GM06990 (cell line): ENCODE measurements at places on chromosomes 4 and X.

DNA sequence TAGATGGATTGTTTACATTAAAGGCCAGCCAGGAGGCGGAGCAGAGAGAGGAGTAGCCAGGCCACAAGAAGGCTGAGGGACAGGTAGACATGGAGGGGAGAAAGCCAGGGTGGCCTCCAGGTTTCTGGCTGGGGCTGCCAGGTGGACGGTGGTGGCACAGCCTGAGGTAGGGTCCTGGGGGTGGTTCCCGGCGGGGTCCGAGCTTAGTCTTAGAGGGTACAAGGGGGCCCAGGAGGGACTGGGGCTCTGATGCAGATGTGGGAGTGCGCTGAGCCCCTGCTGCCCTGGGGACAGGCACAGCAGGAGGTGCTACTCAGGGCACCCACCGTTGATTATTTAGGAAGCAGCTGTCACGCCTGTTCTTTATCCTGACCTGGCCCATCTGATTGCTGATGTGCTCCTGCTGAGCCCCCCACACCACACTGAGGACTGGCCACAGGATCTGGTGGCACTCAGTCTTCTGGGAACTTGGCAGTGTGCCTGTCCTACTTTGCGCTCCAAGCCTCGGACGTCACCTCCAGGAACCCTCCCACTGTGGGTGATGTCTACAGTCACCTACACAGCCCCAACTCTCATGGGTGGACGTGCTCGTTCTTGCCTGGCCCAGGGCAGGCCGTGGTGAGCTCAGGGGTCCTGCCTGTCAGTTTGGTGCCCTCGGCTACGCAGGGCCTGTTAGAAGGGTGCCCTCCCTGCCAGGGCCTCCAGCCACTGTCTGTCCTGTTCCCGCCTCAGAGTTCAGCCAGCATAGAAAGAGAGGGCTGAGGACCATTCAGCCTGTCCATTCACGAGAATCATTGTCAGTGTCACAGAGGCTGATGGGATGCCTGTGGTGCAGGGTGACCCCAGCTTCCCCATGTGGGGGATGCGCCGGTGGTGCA is 12.0 kb downstream of the WFS1 start:
- no peak for DNase-seq

DNA sequence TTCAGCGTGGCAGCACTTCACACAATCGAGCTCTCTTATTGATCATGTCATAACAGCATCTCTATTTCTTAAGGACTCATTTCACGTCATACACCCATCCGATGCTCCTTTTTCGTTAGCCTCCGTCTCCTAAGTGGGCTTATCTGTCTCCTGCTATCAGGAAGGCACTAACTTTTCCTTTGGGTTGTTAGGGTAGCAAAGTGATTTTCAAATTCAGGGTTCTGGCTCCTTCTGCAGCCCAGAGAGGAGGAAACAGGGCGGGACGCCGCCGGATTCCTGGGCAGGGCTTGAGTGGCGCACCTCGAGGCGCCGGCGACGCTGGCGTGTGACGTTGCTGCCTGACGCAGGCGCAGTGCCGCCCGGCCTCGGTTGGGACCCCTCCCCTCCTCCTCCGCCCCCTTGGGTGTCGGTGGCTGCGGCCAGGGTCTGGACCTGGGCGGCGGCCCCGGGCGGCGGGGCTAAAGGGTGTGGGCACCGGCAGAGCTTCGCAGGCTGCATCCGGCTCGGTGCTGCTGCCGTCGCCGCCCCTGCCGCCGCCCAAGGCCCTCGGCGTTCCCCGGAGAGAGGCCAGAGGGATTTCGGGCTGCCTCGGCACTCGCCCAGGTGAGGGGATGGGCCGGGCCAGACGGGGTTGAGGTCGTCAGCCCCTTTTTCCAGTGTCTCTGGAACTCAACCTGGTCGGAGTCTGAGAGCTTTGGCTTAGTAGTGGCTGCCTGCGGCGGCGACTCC is at the start of gene BLTP1:
Gene BLTP1, plus strand, starts transcription at position 350 of the 729 bp plus-strand sequence. CDS start 18,317 bp downstream, outside the sequence.
- peak; percentile 89 for DNase-seq

GRCh38 chr4:2220016-2220630 is 21.8 kb downstream of the HAUS3 start:
- peak; percentile 22 for DNase-seq

DNA sequence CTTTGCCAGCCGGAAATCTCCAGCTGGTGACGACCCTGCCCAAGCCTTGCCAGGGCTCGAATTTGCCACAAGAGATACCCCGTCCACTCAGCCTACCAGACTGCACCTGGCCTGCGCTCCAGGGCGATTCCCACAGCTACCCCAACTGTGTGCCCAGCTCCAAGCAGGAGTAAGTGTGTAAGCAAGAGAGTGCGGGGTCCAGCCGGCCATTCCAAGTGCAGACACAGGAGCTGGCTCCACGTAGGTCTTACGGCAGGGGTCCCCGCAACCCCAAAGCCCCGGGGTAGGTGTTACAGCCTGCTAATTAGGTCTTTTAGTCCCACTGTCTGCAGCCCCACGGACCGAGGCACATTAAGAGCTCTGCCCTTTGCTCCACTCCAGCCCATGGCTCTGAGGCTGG is 1305.2 kb downstream of the ARAP2 start:
- no peak for DNase-seq

GRCh38 chr4:73438582-73439215 is 2.7 kb downstream of the AFP start:
- DNase-seq, result no peak

GRCh38 chr4:53098681-53099121 is 236.6 kb downstream of the RASL11B start:
- no peak for DNase-seq

GRCh38 chrX:9878146-9878820 is 88.9 kb upstream of the CLDN34 start:
- DNase-seq, result no peak

DNA sequence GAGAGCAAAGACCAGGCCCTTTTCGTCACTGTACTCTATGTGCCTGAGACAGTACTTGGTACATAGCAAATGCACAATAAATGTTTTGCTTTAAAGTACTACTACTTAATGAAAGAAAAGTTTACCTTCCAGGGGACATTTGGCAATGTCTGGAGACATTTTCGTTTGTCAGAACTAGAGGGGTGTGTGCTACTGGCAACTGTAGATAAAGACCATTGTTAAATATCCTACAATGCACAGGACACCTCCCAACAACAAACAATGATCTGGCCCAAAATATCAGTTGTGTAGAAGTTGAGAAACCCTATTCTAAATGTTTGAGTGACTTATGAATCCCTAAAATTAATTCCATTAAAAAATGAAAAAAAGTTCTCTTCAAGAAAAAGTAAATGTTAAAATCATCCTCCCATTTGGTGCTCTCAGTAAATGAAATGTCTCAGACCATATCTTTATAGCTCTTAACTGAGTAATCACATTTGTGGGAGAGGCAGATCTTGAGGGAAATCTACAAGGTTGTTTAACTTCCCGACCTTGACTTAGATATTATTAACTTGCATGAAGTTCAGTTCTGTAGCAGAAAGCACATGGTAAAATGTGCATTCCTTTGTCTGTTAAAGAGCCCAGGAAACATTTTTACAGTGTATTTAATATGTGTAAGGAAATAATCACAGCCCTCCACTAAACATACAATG is 18.5 kb downstream of the EGFL6 start:
- DNase-seq, result no peak
